Stimulated activated naive CD4-positive, alpha-beta T cell treated with Interleukin-2 at 50 U/mL for 16 hours (primary cell): ENCODE measurements at places on chromosomes 2 and 18.

DNA sequence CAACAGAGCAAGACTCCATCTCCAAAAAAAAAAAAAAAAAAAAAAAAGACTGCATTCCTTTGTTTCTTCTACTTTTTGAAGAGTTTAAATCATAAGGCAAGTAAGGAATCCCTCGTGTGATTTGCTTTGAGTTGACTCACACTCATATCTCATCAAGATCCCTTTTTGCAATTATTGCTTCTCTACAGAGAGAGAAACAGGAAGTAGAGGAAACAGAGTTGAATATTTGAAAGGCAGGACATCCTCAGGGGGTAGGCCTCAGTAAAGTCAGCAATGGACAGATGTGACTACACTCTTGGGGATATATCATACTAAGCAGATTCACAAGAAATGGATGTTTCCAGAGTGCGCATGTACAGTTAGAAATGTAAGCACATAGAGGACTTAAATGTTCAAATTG is 11.2 kb upstream of the EFR3B start:
- no peak for DNase-seq

DNA sequence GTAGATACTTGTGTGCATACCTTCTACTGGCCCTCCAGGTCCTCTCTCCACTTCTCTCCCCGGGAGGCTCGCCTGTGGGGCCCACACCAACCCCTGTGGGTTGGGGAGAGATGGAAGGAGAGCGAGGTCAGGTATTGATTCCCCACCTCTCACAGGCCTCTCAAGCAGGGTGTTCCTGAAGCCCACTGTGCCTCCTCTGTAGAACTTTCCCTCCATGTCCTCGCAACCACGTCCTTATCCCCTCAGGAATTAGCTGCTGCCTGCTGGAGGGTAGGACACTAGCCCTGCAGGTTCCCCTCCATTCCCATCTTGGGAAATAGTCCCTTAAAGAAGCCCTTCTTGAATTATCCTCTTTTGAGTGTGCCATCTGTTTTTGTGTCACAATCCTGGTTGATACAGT is 38.9 kb upstream of the KLF11 start:
- no peak for DNase-seq

- DNase-seq = no peak
Measured at GRCh38 chr2:212032536-212033219, 505.9 kb downstream of the ERBB4 start.

DNA sequence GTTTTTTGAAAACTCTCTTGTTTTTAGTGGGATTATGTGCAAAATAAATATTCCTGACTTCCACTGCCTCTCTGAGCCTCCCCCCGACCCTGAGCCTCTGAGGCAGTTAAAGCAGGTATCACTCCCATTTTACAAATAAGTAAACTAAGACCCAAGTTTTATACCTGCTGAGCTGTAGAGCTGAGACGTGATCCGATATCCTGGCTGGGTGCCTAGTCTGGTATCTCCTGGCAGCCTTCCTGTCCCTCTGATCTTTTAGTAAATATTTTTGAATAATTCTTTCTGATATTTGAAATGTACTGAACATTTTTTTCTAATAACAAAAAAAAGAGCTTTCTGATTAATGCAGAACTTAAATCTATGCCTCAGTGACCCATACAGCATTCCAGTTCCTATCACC is 108.3 kb upstream of the NOSTRIN start:
- no peak for DNase-seq

- DNase-seq = no peak
Measured at GRCh38 chr2:181462033-181462432, 4.8 kb downstream of the ITGA4 start.

DNA sequence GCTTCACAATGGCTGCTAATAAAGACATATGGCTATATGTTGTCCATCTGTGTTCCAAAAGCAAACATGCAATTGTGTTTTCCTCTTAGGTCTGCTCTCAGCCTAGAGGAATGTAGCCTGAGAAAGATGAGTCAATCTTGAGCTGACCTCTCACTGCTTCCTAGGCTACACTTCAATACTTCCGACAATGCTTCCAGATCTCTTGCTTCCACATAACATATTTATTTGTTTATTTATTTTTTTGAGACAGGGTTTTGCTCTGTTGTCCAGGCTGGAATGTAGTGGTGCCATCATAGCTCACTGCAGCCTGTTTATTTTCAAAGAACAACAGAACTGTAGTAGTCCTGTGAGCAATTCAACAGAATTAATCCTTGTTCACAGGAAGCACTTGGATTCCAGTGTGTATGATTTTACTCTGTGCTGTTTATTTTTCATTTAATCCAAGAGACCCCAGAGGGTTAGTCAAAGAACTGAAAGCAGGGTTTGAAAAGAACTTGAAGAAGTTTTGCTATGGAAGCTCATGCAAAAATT is 437.9 kb downstream of the TXNL1 start:
- DNase-seq = no peak

- no peak for DNase-seq
Measured at GRCh38 chr18:36757991-36758390, 70.8 kb downstream of the TPGS2 start.

DNA sequence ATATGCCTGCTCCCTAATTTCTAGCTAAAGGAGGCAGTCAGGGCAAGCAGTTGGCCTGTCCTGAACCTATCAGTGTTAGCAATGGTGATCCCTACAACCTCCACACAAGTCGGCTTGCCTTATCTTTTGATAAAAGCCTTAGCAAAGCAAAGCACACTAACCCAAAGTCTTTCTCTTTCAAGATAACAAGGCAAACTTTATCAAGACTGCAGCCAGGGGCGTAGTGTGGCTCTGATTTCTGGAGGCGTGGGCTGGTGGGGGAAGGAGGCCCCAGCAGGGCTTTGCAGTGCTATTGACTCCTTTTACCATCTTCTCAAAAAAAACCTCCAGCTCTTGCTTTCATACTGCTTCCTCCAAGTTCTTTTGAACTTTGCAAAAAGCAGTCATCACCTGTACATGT is 40.2 kb upstream of the LAMA1 start:
- no peak for DNase-seq

GRCh38 chr18:58501066-58501896 is 127.6 kb downstream of the ALPK2 start:
- no peak for DNase-seq
